Iris pigment epithelial cell (primary cell): ENCODE measurements at places on chromosomes 1 and 21.

GRCh38 chr1:87108814-87109411, 194.5 kb downstream of the HS2ST1 start:
- DNase-seq = no peak

GRCh38 chr1:92859400-92860039, 27.7 kb downstream of the RPL5 start:
- no peak for DNase-seq

DNA sequence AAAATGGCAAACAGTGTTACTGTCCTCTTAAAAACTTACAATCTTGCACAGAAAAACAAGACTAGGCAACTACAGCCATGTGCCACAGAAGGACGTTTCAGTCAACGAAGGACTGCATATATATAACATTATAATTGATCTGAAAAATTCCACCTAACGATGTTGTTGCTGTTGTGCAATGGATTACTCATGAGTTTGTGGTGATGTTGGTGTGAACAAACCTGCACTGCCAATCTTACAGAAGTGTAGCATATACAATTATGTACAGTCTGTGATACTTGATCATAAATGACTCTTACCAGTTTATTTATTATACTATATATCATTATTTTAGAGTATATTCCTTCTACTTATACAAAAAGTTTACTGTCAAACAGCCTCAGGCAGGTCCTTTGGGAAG, 6.8 kb upstream of the VAMP4 start:
- DNase-seq = no peak

GRCh38 chr1:27543284-27543683, 53.3 kb upstream of the WASF2 start:
- no peak for DNase-seq

DNA sequence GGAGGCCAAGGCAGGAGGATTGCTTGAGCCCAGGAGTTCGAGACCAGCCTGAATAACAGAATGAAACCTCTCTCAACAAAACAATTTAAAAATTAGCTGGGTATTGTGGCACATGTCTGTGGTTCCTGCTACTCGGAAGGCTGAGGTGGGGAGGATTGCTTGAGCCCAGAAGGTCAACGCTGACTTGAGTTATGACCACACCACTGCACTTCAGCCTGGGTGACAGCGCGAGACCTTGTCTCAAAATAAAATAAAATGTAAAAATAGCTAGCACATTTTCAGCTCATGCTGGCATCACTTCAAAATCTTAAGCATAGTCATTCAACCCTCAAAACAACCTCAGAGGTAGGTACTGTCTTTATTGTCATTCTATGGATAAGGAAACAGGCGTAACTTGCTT, 6.4 kb downstream of the JAK1 start:
- no peak for DNase-seq

DNA sequence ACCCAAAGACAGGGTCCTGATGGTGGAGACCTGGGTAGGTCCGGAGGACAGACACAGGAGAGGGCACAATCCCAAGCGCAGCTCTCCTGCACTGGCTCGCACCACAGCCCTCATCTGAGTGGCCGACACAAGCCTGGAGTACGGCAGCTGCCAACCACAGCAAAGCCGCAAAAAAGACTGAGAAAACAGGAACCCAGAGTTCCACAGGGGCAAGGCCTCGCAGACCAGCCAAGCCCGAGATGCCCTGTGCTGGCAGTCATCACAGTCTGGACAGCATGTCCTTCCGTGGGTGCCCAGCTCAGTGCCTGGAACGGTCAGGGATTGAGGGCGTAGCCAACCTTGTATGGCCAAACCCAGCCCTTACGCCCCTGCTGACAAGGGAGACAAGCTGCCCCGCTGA, 11.4 kb downstream of the ZBTB48 start:
- no peak for DNase-seq

DNA sequence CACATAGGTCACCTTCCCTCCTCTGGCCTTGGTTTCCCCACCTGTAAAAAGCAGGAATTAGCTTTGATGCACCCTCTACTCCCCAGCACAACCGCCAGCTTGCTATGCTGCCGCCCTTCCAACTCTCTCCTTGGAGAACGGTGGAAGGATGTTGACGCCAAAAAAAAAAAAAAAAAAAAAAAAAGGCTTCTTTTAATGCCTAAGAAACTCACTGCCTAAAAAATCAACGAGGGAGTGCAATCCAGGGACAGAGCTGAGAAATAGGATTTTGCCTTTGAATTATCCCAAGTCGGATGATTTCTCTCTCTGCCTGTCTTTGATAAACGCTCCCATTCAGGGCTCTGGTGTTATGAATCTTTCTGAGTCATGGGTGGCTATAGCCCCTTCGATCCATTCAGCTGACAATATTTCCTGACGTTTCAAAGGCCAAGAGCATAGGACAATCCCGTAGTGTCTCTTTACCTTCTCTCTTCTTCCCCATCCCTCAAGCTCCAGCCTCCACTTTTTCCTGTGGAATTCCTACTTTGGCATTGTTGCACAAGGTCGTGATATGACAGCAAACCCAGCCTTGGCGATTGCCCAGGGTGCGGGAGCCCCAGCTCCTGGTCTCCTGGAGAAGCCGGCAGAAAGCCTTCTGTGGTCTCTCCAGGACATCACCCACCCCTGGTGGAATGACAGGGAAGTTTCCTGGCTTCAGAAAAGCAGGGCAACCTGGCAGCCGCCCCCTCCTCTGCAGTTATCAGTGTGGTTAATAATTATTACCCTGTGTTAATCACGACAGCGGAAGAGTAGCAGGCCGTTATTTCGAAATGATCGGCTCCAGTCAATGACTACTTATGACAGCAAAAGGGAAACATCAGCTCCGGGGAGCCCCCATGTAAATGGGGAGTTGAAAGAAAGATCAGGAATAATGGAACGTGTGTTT, 8.0 kb upstream of the PLXNA2 start:
- DNase-seq = peak; percentile 21

DNA sequence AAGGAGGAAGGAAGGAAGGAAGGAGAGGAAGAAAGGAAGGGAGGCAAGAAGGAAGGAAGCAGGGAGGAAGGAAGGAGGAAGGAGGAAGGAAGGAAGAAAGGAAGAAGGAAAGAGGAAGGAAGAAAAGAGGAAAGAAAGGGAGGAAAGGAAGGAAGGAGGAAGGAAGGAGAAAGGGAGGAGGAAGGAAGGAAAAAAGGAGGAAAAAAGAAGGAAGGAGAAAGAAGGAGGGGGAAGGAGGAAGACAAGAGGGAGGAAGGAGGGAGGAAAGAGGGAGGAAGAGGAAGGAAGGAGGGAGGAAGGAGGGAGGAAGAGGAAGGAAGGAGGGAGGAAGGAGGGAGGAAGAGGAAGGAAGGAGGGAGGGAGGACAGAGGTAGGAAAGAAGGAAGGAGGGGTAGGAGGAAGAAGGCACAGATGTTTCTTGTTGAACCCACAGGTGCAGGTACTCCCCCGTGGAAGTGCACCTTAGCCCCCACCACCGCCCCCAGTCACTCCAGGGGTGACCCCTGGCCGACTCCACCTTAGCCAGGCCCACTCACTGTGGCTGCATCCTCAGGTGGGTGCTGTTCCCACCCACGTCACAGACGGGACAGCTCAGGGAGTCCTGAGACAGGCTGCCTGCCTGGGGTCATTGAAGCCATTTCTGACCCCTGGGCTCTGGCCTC, 57.9 kb upstream of the TTC34 start:
- no peak for DNase-seq

DNA sequence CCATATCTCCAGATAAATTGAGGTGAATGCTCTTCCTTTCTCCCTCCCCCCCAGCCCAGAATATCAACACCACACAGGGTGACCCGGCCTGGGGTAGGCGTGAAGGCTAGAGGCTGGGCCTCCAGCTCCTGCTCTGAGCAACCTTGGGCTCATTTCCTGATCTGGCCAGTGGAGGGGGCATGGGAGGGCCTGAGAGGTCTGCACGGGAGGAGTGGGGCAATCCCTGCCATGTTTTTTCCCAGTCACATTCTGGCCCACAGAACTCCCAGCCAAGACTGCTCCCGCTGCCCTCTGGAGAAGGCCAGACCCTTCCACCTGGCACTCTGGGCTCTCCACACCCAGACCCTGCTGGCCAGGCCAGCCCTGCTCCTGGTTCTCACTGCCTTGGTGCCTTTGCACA, 3.9 kb downstream of the CLDN19 start:
- DNase-seq = peak; percentile 29

- DNase-seq = peak; percentile 73
Observed at GRCh38 chr1:228374711-228375577, 31.7 kb downstream of the TRIM11 start.

DNA sequence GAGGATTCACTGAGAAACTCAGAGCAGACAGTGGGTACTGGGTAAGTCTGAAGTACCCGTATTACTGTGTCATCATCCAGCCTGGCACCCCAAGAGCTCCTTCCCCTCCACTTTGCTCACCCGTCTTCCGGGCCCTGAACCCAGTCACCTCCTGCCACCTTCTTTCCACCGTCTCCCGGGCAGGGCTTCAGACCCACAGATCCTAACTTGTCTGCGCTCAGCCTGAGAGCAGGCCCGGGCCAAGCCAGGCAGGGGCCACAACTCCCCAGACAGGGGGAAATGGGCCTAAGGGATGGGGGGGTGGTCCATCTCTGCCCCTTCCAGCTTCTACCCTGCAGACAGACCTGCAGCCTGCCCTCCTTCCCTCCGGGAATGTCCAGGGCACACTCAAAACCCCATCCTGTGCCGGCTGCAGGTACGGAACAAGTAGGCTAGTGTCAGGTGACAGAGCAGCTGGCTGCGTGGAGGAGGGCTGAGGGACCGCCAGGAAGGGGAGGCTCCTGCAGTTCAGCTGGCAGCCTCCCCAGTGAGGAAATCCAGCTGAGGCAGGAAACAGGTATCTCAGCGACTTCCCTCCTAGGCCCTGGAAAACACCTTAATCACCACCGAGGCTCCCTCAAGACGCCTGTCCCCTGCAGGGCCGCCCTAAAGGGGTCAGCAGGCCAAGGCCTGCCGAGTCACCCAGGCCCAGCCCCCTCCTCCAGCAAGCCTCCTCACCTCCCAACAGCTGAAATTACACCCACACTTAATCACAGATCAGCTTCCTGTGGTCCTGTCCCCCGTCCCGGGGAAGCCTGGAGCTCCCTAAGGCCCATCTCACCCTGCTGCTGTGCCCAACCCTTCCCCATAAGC, 3.5 kb downstream of the HSPG2 start:
- no peak for DNase-seq

DNA sequence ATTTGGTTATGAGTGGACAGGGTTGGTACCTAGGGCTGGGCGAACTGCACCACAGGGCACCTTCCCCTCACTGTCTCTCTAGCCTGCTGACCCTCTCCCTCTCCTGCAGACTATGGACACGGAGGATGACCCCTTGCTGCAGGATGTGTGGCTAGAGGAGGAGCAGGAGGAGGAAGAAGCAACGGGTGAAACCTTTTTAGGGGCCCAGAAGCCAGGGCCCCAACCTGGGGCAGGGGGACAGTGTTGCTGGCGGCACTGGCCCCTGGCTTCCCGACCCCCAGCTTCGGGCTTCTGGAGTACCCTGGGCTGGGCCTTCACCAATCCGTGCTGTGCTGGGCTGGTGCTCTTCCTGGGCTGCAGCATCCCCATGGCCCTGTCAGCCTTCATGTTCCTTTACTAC, 21.9 kb downstream of the DISP3 start:
- DNase-seq = no peak

- peak; percentile 83 for DNase-seq
Observed at GRCh38 chr1:149962039-149962647, 25.5 kb upstream of the MTMR11 start.

DNA sequence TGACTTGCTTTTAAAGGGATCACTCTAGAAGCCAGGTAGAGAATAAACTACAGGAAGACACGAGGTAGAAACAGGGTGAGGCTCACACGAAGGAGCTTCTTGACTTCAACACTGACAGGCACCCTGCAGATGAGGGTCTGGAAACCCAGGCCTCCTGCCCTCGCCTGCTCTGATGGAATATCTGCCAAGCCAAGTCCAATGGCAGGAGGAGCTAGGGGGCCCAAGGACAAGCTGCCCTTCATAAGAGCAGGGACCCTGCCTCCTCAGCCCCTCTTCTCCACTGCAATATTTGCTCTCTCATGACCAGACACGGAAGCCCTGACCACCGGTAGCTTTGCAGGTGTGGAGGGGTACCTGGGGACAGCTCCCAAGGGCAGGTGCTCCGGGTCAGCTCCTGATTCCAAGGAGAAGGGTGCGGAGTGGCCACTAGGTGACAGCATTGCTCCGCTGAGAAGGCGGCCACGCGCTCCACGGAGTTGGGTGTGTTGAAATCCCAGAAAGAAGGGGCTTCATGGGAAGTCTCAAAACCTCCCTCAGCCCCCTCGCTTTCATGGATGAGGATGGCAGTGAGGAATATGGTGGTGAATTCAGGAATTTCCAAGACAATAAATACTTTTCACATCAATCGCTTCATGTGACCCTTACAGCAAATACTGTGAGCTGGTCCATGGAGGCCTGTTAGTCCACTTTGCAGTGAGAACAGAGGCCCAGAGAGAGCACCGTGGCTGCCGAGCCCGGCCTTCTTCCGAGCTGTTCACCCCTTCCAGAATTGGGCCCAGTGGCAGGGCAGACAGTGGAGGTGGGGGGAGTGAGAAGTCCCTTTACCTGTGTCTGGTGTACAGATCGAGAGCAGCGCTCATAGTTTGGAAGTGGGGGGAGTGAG, 33.2 kb upstream of the PAX7 start:
- peak; percentile 34 for DNase-seq

DNA sequence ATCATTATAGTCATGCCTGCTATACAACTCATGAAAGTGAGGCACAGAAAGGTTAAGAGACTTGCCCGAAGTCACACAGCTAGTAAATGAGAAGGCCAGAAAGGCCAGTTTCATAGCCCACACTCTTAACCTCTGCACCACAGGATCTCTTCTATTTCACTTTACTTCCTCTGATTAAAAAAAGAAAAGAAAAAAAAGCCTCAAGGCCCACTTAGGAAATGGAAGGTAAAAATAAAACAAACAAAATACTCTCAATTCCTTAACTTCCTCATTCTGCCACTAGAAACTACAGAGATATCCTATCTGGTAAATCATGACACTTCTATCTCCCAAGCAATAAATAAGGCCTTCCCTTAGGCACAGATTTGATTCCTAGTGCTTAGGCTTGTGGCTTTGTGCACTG, 7.6 kb upstream of the ENAH start:
- no peak for DNase-seq

GRCh38 chr1:200873671-200874397, 1.1 kb downstream of the GPR25 start:
- DNase-seq = no peak

DNA sequence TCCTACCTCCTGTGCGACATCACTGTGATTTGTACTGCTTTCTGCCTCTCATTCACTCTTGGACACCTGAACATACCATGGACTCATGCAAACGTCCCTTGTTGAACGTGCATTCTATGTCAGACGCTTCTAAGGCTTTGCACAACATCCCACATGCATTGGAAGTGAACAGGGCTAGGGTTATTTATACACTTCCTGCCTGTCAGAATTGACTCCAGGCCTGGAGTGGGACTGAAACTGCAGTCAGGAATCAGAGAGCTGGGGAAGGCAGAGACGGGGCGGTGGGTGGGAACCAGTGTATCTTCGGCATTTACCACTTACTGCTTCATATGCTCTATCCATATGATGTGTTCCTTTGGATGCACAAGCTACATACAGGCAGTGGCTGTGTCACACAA, 81.4 kb upstream of the GALNT2 start:
- no peak for DNase-seq

DNA sequence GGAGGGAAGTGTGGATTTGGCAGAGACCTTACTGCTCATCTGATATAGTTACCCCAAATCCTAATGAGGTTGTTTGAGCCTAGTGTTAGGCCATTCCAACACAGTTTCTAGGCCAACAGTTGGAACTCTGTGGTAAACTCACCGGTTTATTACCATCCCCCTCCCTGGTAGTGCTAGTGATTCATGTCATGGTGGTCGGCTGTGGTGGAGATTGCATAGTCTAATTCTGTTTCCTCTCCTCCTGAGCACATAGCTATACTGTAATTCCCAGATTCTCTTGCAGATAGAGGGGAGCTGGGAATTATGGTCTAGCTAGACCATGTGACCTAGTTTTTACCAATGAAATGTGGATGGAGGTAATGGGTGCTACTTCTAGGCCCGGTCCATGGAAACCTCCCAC, 123.7 kb upstream of the KIF26B start:
- no peak for DNase-seq
